ENCODE measurements at places on chromosomes 12 and 14.

DNA sequence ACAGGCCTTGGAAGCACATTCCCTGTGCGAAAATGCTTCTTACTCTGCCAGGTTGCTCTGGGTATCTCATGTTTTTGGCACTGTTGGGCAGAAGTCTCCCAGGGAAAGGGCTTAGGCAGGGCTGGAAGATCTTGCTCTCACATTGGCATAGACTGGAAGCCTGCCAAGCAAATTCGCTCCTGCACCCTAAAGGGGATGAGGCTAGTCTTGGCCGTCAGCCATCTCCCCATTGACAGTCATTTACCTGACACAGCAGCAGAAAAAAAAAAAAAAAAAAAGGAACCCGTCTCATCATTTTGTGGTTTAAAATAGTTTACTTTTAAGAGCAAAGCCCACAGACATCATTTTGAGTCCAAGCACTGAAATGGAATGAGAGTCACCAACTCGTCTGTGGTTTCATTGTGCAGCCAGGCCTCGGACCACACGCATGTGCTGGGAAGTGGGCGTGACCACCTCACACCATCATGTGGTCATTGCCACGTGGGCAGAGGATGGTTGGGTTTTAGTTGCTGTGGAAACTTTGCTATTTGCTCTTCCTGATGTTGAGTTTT, 84.8 kb downstream of the NRXN3 start:
- DNase-seq, result no peak

- DNase-seq, result no peak
Measured at GRCh38 chr12:63406781-63407180, 255.8 kb upstream of the AVPR1A start.

DNA sequence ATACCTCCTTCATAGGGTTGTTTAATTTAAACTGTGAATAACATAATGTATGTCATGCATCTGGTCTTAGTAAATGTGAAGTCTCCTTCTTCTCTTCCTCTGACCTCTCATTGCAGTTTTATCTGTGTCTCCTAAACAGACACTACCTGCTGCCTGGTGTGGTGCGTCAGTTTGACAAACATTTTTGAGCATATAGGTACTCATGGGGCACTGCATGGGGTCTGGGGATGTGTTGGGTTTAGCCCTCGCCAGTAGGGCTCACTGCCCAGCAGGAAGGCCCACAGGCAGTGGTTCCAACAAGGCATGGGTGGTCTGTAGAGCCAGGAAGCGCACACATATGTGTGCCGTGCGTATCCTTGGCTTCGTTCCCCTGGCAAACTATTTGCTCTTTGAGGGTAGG, 3.0 kb upstream of the CEBPE start:
- DNase-seq, result no peak

DNA sequence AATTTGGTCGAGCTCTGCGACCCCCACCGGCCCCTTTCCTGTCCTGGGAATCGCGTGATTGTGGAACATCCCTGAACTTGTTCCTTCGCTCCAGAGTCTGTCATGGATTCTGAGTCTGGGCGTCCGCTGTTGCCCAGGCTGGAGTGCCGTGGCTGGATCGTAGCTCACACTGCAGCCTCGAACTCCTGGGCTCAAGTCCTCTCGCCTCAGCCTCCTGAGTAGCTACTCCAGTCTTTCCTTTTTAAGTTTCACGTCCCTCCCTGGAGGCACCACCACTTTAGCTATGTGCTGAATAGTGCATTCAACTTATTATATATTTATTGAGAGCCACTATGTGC, 698 bp downstream of the ACOT6 start:
- no peak for DNase-seq

DNA sequence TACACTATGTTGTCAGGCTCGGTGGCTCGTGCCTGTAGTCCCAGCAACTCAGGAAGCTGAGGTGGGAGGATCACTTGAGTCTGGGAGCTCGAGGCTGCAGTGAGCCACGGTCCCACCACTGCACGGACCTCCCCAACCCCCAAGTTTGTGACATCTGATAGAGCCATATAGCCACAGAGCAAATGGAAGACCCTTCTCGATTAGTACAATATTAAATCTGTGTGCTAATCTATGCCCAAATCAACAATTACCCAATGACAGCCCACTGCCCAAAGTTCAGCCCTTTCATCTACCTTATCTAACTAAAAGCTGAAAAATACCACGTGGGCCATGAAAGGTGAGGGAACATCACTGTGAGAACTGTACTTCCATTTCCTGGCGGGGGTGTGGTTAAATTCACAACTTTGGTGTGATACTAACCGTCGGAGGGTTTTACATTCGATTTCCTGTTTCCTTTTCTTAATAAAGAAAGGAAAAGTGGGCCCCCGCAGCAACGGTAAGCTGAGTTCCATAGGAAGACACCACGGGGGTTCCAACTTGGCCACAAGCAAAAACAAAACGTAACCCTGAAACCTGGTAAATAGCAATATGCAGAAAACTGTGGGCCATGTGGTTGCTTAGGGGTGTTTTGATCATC, 31.2 kb upstream of the FOS start:
- no peak for DNase-seq

- peak; percentile 96 for DNase-seq
Measured at GRCh38 chr14:68979021-68979721, at the start of gene ACTN1. TSS of gene ACTN1 (minus strand) at chr14:68979302. CDS start at chr14:68979056, 246 bp downstream.

- DNase-seq, result no peak
Measured at GRCh38 chr14:54776361-54777001, 126.1 kb downstream of the GCH1 start.

GRCh38 chr14:34794941-34795340, 80.2 kb downstream of the BAZ1A start:
- DNase-seq, result no peak

DNA sequence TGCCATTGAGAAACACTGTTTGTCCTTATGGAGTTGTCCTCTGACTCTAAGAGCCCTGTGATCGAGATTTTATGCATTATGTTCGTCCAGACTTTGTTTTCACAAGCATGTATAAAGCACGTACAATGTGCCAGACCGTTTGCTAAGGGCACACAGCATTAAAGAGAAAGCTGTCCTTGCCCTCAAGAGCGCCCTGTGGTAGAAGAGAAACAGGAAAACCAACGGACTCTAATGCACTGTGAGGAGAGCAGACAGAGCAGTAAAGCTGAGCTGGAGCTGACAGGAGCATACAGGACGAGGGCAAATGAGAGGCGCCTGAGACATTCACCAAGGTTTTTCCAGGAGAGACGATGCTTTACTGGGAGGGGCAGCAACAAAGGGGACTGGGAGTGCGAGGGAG, 66.2 kb upstream of the OVCH1 start:
- DNase-seq, result no peak

DNA sequence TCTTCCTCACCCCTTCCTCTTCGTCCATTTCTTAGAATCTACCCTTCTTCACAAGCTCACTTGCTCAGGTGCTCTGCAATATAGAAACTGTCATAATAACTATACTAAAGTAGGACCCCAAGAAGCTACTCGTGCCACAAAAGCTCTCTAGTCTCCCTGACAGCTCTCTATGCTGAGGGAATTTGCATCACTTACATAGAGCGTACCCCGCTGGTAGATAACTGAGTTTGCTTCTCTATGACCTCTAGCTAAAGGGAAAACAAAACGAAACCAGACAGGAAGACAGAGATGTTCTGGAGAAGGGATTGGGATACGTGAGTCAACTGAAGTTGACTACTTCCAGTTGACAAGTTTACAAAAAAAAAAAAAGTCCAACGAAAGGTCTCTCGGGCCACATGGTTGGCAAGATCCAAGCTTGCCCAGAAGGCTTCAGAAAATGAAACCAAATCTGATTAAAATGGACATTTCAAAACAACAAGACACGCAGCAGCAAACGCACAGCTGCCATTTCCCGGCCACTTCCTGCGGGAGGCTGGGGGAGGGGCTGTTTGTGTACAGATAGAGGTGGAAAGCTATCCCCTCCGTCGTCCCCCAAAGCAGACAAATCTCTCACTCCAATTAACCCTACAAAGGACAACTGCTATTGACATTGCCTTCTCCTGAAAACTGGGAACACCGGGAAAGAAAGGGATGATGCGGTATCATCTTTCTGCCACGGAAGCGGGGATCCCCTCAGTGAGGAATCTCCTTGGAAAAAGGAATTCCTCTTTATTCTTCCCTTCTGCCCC, 1.3 kb downstream of the BAZ2A start:
- peak; percentile 46 for DNase-seq

DNA sequence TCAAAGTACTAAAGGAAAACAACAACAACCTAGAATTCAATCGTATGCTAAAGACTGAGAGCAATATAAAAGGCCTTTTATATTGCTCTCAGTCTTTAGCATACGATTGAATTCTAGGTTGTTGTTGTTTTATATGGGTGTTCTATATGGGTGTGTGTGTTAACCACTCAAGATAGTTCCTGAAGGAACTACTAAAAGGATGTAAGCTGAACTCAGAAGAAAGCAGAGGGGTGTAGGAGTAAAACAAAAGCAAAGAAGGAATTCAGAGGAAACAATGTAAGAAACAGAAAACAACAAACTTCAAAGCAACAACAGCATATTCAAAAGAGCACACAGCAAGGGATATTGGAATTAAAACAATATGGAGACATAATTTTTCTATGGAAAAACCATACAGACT, 5.4 kb downstream of the ZNF891 start:
- DNase-seq, result no peak

- no peak for DNase-seq
Measured at GRCh38 chr12:106276032-106276740, 26.3 kb upstream of the TCP11L2 start.

DNA sequence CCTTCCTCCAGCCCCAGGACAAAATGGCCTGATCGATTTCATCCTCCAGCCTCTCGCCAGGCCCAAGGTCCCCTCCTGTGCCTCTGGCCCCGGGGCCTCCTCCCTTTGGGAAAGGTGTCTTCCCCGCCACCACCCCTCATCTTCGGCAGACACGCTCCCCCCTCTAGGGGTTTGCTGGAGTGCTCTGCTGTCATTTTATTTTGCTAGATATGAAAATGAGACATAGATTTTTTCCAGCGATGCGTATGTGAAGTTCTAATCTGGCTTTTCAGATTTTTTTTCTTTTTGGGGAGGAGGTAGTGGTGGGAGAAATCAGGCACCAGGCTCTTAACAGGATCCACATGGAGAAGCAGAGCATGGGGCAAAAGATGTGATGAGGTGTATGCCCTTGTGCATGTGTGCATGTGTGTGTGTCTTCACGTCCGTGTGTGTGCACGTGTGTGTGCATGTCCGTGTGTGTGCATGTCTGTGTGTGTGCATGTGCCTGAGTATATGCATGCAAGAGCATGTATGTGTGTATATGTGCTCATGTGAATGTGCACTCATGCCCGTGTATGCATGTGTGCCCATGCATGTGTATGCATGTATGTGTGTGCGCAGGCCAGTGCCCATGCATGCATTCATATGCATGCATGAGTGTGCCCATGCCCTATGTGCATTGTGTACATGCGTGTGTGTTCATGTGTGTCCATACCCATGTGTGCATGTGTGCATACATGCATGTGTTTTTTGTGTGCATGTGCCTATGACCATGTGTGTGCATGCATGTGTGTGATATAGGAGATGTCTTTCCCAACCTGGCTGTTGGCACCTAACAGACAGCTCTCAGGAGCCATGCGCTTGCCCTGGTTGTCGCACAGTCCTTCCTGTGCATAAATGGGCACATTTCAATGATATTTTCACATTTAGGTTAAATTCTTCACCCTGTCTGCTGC, 203.0 kb downstream of the RBM19 start:
- DNase-seq, result no peak

DNA sequence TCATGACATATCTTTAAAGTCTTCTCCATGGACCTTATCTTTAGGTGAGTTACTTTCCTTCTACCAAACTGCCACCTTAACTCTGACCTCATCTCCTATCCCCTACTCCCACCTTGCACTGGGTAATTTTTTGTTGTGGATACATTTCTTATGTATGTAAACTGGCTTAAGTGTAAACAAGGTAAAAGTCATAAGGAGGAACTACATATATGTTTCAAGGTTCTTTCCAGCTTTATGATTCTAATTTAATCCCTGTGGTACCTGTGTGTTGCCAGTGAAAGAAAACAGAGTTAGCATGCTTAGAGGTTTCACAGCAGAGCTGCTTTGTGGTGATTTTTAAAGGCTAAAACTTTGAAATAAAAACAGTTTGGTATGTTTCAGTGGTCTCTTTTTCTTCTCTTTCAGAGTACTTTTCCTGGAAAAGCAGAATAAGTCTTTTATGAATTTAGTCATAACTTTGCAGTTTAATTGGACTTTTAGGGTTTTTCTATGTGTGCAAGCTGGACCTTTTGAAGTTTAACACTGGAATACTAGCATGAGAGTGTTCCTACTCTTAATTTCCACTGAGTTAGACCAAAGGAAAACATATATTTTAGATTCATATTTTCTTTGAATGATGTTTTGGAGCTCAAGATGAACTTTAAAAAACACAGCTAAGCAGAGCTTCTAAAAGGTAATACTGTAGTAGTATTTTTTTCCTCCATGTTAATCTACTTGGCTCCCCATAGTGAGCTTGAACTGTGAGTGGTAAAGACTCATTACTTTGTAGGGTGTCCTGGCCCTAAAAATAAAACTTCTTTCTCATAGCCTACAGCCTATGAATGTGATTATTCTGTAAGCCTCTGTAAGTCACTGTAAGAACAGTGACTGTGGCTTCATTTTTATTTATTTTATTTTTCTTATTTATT, 105.4 kb downstream of the FUT8 start:
- DNase-seq, result no peak

DNA sequence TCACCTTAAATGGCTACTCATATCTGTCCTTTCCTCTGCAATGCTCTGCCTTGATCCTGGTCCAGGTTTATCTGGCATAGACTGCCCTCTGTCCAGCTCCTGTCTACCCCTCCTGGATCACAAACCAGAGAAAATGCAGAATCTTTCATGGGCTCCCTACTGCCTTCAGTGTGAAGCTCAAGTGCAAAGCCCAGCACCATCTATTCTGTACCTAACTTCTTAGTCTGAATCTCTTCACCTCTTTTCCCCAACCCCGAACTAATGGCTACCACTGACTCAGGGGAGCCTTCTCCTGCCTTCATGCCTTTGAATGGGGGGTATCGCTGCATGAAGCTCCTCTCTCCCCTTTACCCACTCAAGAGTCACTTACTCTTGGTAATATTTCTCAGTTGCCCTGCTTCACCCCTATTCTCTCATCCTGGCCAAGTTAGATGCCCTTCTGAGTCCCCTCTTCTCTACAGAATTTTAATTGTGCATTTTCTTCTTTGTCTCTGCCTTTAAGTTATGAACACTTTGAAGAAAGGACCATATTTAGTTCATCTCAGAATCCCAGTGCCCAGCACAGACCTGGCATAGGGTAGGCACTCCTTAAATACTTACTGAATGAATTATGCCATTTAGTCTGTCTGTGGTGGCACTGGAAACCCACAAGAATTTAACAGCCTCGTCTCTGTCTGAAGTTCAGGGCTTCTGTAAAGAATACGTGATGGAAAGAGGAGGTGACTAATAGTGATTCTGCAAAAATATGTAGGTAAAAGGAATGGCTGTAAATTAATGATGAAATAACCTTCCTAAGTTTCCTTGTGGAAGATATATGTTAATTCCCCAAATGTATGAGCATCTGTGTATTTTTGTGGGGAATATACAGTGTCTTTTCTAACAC, 191.3 kb upstream of the AMIGO2 start:
- peak; percentile 99 for DNase-seq

- DNase-seq, result no peak
Measured at GRCh38 chr12:124573839-124574786, 6.7 kb upstream of the NCOR2 start.

- no peak for DNase-seq
Measured at GRCh38 chr12:81403348-81403747, 325.5 kb downstream of the ACSS3 start.

- no peak for DNase-seq
Measured at GRCh38 chr12:1503281-1503711, 91.1 kb downstream of the FBXL14 start.

GRCh38 chr12:32821293-32821692, 65.6 kb upstream of the YARS2 start:
- DNase-seq, result no peak

Data from LoVo (cell line).